CD4-positive, alpha-beta T cell treated with Interleukin-6 at 100 ng/mL for 8 hours (primary cell): ENCODE measurements at places on chromosomes 11 and 22.

- no peak for DNase-seq
Measured at GRCh38 chr11:93861808-93862207, 11.4 kb upstream of the VSTM5 start.

DNA sequence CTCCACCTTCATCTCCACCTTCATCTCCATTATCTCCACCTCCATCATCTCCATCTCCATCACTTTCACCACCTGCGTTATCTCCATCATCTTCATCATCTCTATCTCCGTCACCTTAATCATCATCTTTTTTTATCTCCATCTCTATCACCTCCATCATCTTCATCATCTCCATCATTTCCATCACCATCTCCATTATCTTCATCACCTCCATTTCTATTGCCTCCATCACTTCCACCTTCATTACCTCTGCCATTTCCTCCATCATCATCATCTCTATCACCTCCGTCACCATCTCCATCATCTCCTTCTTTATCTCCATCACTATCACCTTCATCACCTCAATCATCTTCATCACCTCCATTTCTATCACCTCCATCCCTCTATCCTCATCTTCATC is 573.5 kb downstream of the TBC1D22A start:
- DNase-seq: no peak

DNA sequence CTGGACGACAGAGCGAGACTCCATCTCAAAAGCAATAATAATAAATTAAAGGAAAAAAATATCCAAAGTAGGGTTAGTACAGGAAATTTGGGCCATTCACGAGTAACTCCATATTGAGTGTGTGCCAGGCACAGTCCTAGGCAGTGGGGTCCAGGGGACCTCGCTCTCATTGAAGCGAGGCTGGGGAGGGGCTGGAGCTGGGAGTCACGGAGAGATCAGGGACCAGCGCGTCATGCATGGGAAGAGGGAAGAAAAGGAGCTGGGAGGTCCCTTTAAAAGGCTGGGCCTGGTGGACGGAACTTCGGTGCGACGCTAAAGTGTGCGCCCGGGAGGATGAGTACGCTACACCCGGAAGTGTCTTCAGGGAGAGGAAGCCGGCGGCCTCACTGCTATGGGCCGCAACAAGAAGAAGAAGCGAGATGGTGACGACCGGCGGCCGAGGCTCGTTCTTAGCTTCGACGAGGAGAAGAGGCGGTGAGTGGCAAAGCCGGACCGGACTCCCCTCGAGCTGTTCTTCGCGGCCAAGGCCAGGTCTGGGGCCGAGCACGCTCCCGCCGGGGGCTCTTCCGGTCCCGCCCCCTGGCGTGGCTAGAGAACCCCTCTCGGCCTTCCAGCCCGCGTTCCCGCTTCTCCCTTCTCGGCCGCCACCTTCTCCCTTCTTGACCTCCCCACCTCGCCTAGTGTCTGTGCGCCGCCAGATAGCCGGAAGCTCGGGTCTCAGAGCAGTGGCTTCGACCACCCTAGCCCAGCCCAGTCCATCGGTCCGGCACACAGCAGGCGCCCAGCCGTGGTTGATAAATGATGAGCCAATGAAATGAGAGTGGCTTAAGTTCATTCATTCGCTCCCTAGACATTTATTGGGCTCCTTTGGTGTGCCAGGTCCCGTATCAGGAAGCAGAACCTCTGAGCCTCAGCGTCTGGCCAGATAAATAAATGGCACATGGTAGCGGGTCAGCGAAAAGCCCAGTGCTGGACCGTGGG is at the start of gene NOL12:
TSS of gene NOL12 (plus strand) at position 342 of the 981 bp plus-strand sequence. CDS start at position 392, 50 bp downstream.
- DNase-seq: peak; percentile 74

DNA sequence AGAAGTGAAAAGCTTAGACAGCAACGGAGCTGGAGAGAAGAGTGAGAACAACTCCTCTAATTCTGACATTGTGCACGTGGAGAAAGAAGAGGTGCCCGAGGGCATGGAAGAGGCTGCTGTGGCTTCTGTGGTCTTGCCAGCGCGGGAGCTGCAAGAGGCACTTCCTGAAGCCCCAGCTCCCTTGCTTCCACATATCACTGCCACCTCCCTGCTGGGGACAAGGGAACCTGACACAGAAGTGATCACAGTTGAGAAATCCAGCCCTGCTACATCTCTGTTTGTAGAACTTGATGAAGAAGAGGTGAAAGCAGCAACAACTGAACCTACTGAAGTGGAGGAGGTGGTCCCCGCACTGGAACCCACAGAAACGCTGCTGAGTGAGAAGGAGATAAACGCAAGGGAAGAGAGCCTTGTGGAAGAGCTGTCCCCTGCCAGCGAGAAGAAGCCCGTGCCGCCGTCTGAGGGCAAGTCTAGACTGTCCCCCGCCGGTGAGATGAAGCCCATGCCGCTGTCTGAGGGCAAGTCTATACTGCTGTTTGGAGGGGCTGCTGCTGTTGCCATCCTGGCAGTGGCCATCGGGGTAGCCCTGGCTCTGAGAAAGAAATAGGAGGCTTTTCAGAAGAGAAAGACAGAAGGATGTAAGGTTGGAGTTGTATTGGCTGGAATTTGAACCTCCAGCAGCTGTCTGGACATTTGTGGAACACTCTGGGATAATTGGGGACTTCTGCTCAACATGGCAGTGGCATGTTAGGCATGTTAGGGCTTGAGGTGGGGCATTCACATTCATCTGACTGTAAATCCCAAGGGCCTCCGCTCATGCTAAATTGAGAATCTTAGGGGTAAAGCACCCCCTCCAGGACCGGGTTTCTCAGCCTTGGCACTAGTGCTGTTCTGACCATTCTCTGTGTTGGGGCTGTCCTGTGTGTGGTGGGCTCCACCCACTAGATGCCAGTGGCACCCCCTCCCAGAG is 47.1 kb downstream of the BID start:
- no peak for DNase-seq

- no peak for DNase-seq
Measured at GRCh38 chr11:46741600-46742484, 22.8 kb downstream of the F2 start.
